ENCODE measurements at places on chromosomes 5 and 9. TPM values are rescaled to one million over a fixed set of nuclear protein-coding genes. Genes with fewer than 3 reads are reported as not detected.

DNA sequence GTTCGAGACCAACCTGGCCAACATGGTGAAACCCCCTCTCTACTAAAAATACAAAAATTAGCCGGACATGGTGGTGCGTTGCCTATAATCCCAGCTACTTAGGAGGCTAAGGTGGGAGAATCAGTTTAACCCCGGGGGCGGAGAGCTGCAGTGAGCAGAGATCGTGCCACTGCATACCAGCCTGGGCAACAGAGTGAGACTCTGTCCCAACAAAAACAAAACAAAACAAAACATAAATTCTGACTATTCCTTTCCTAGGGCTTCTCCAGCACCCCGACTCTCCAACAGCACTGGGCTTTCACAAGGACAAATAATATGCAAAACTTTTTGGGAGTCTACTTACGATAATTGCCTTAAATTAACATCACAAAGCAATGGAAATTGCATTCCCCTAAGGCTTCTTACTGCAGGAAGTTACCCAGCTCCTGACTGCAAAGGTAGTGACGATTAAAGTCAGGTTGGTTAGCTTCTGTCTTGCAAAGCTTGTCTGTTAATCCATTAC is 15.9 kb upstream of the CDKN2AIPNL start:
- no peak for DNase-seq

DNA sequence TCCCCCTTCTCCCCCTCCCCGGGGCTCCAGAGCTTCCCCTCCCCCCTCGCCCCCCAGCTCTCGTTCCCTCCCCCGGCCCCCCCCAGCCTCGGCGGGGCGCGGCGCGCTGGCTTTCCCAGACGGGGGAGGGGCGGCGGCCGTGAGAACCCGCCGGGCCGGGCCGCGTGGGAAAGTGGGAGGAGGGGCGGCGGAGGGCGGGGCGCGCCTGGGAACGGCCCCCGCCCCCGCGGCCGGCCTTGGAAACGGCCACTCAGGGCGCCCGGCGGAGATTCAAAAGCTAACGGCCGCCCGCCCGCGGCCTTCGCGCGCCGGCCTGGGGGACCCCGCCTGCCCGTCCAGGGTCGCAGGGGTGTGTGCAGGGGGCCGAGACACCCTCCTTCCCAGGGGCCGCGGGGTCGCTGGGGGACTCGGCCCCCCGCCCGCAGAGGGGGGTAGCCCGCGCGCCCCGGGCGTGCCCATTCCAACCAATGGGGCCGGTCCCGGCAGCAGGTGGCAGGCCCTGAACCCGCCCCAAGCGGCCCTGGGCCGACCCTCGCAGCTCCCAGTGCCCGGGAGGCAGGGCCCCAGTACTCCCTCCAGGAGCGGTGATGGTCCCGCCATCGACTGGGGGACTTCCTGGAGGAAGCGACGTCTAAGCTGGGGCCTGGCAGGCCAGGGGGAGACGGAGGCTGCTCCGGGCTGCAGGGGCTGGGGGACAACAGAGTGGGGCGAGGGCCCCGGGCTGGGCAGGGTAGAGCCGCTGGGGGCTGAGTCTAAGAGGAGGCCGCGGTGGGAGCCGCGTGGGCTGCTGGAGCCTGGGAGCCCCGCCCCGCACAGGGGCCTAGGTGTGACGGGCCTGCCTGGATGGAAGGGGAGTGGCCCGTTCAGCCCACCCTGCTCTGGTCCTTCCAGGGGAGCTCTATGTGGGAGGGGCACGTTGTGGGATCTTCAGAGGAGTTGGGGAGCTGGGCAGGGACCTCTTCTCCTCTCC is 14.2 kb upstream of the NRARP start:
- DNase-seq, result peak; percentile 81

GRCh38 chr5:137203011-137203632 is 296.0 kb downstream of the SPOCK1 start:
- DNase-seq, result no peak

- no peak for DNase-seq
Observed at GRCh38 chr9:6708732-6709131, 49.0 kb upstream of the KDM4C start.

DNA sequence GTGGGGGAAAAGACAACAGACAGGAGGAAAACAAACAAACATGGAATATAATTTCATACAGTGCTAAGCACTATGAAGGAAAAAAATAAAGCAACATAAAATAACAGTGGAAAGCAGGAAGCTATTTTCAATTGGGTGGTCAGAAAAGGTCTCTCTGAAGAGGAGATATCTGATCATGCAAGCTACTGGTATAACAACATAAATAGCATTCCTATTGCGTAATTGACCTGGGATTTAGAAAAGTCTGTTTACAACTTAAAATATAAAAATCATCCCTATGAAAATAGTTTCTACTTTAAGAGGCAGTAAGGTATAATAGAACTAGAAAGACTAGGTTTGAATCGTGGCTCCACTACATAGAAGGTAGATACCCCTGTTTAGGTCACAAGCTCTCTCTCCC is 61.4 kb downstream of the FBXW11 start:
- DNase-seq, result no peak

- DNase-seq, result no peak
Observed at GRCh38 chr9:95826183-95826838, 49.2 kb upstream of the ERCC6L2 start.

GRCh38 chr9:81411961-81412360 is 277.4 kb downstream of the TLE1 start:
- peak; percentile 32 for DNase-seq

DNA sequence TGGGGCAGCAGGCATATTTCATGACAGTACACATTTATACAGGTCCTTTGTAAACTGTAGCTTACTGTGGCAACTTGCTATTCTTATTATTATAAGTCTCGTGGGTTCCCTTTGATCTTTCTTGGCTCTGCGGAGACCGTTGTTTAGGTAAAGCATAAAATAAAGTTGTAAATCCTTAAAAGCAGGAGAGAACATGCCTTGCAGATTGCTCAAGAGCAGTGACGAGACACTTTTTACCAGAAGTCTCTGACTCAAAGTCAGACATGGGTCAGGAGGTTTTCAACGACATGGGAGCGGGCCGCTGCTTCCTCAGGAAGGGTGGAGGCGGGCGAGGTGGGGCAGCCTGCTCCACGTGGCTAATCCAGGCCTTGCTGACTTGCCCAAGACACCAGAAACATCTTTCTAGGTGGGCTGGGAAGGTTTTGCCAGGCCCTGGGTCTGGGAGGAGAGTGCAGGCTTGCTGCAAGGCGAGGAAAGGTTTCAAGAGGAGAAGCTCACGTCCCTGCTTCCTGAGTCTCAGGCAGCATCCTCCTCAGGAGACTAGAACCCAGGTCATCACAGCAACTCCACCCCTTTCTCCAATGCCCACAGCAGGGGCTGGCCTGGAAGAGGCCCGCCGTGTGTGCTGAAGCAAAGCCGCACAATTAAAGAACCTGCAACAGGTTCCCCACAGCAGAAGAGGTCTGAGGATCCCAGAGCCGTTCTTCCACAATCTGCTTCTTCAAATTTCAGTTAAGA is 6.5 kb downstream of the TBC1D2 start:
- peak; percentile 90 for DNase-seq

GRCh38 chr5:170941788-170942187 is 80.0 kb downstream of the RANBP17 start:
- no peak for DNase-seq

GRCh38 chr5:82808960-82809359 is 268.2 kb downstream of the TMEM167A start:
- no peak for DNase-seq

Gene ANKRD31
- total RNA-seq, result not detected

Gene SEMA6A
- total RNA-seq, result 4.9 TPM

Gene PDE6A
- not detected for total RNA-seq

Gene LRRC26
- total RNA-seq, result not detected
